OCI-M1 (cell line): ENCODE measurements at places on chromosomes 12 and 14.

GRCh38 chr14:80316441-80316840 is 105.1 kb upstream of the DIO2 start:
- no peak for DNase-seq

GRCh38 chr14:103696070-103696402 is 19.2 kb downstream of the XRCC3 start:
- no peak for DNase-seq

- DNase-seq, result no peak
Measured at GRCh38 chr14:51825926-51826325, 34.5 kb upstream of the GNG2 start.

GRCh38 chr14:90383731-90384542 is 12.9 kb upstream of the CALM1 start:
- peak; percentile 81 for DNase-seq

DNA sequence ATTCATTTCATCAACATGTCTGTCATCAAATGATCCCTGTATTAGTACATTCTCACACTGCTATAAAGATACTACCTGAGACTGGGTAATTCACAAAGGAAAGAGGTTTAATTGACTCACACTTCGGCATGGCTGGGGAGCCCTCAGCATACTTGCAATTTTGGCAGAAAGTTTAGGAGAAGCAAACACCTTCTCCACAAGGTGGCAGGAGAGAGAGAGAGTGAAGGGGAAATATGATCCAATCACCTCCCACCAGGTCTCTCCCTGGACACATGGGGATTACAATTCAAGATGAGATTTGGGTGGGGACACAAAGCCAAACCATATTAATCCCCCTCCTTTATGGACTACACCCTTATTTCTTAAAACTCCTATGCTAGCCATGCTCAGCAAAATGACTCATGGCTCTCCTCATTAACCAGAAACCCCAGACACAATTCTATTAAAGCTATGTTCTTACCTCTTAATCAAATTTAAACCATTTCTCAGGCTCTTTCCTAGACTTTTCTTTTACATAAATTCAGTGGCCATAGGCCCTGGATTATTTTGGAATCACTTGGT is 932.3 kb downstream of the FLRT2 start:
- peak; percentile 54 for DNase-seq

DNA sequence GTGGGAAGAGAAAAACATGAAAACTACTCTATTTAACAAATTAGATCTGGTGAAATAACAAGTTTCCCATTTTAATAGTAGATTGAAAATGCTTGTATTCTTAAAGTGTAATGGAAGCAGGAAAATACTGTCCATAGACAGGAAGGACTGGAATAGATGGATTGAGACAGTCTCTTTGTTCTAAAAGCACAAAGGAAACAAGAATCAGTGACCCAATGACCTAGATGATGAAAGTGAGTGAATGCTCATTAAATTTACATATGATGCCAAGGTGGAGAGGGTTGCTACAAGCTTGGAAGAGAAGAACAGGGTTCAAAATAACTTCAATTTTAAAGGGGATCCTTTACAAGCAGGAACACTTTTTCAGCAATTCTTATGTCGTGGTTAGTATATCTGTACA is 233.1 kb downstream of the TRHDE start:
- no peak for DNase-seq

DNA sequence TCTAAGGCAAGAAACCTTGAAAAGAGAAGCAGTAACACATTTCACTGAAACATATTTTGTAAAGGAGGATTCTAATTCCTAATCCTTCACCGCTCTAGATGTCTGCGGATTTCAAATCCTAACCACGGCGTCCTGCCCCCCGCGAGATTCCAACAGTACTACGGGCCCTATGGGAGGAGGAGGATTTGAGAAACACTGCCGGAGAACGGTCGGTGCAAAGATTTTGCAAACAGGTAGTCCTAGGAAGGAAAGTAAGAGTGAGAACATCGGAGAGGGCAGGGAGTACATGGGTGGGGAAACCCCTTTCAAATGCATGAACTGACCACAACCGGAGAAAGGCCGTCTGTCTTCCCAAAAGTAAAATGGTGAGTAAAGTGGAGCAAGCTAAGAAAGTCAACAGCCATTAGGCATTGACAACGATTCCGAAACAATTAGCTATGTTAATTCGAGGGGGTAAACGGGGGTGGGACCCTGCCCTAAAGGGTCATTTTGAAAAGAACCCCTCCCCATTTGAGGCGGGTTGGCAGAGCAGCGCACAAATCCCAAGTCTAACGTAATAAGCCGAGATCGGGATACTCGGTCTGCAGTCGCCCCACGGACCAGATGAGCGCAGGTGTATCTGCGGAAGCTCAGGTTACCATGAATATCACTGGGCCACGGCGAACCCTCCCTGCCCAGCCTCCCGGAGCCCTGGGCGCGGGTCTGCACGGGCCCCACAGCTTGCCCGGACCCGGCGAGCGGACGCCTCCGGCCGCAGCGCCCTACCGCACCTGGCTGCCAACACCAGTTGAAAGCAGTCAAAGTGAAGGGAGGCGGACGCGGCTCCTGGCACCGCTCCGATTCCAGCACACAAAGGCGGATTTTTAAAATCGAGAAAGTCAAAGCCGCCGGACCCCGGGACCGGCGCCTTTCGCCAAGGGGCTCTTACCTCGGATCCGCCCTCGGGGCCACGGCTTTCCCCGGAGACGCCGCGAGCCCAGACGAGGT is 662 bp downstream of the EPS8 start:
- peak; percentile 65 for DNase-seq

- no peak for DNase-seq
Measured at GRCh38 chr12:2383325-2384028, 330.7 kb downstream of the CACNA1C start.

GRCh38 chr12:41944216-41944615 is 200.5 kb downstream of the GXYLT1 start:
- DNase-seq, result no peak

DNA sequence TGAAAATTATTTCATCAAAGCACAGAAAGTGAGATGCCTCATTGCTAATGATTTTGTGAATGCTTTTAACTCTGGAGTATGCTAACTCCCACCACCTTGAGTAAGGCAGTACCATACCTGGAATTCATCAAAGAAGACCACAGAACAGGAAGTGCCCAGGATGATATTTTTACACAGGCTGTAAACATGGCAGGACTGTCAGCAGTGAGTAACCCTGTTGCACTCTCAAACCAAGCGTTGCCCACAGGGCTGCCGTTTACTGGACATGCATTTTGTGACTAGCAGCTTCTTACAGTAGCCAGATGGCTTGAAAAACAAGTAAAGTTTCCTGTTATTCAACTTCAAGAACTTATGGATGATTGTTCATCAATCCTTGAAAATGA is 42.4 kb downstream of the RALGAPA1 start:
- DNase-seq, result no peak

DNA sequence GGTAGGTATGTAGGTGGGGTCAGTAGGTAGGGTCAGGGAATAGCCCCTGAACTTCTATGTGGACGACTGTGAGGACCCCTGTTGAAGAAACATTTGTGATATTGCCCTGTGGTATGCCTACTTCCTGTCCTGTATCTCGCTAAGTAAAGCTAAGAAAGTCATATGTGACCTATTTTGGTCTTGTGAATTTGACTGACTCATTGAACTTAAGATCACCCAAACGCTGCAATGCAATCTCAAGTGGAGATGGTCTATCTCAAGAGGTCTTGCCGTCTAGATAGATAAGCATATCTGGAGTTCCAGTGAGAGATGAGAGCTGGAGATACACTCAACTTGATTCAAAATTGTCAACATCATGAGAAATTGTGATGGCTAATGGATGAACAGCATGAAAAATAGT is 73.8 kb downstream of the TRAFD1 start:
- DNase-seq, result no peak

GRCh38 chr12:21337959-21338744 is 3.4 kb upstream of the SLCO1A2 start:
- DNase-seq, result no peak

GRCh38 chr12:113065126-113066007 is 8.8 kb downstream of the DTX1 start:
- DNase-seq, result peak; percentile 5

GRCh38 chr14:57987596-57988300 is 121.9 kb upstream of the SLC35F4 start:
- DNase-seq, result no peak

DNA sequence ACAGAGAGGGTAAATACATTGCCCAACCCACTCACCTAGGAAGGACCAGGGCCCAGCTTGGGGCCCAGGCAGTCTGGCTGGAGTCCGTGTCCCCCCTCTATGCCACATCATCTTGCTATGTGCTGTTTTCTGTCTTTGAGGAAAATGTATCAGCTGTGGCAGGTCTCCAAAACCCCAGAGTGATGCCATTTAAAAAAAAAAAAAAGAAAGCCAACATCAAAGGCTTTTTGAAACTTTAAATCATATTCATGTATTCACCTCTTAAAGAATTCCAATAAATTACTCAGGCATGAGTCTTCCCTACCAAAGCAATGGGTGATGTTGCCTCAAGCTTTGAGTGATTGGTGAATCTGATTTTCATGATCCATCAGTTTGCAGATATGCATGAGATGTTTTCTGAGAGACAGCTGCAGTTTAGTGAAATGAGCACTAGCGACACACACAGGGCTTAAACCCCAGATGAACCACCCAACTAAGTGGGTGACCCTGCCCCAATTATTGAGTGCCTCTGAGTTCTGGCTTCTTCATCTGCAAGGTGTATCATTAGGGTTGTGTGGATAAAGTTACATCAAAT is 6.1 kb downstream of the KRT81 start:
- DNase-seq, result no peak

DNA sequence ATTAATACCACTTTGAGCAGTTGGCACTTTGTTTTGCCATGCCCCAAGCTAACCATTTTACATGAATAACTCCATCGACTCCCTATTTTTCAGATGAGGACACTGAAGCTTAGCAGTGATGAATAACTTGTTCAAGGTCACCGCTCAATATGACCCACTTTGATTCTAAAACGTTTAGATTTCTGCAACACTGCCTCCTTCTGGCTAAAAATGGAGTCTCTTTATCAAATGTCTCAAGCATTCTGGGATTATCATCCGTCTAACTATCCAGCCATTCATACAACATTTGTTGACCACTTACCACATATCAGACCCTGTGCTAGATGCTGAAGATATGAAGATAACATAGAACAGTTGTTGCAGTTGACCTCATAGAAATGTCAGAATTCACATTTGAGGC is 298.0 kb downstream of the PPFIA2 start:
- DNase-seq, result peak; percentile 11

DNA sequence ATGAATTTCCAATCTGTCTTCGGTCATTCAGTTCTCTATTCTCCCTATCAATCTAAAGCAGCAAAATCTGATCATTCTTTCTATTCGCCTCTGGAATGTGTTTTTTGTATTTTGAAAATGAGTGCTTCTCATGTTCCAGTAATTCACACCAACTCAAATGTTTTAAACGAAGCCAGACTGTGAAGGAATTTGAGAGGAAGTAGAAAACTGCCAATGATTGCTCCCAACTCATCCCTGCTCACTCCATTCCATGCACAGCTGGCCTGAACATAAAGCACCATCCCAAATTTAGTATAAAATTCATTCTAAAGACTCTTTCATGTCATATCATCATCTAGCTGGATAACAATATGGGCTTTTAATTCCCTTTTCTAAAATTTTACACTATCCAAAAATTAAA is 123.8 kb downstream of the DUSP6 start:
- no peak for DNase-seq

GRCh38 chr12:87096082-87096585 is 839.9 kb upstream of the MGAT4C start:
- DNase-seq, result no peak

DNA sequence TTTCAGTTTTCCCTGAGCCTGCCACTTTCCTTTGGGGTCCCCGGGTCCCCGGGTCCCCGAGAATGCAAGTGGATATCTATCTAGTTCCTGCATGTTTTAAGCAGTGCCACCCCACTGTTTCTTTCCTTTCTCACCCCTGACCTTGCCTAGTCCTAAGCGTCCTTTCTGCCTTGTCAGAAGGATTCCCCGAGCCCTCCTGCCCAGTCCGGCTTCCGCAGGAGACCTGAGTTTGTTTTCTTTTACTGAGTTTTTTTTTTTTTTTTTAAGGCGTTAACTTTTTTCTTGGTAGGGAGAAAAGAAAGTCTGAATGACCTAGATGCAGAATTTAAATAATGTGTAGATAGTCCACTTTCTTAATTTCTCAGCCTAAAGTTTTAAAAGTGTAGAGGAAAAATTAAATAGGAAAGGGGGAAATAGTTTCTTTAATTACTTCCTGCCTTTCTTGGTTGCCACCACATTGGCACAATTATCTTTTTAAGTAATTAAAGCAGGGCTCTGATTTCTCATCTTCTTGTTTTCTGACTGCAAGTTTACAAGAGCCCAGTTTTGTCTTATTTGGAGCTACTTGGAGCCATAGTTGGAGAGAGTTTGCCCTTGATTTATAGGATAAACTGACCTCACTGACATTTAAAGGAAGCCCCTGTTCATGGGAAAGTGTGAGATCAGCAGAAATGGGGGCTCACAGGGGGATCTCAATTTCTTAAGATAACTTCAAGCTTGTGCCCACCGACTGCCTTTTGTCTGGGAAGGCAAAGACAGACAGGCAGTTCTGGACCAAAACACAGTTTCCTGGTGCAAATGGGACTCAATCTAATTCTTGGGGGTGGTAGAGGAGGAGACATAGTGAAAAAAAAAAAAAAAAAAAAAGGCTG is 2.9 kb downstream of the PAX9 start:
- no peak for DNase-seq

GRCh38 chr12:49696723-49697122 is 10.5 kb downstream of the FMNL3 start:
- no peak for DNase-seq

- no peak for DNase-seq
Measured at GRCh38 chr12:65922077-65922476, 97.8 kb downstream of the HMGA2 start.

GRCh38 chr12:2070440-2071045 is 17.8 kb downstream of the CACNA1C start:
- no peak for DNase-seq

- DNase-seq, result no peak
Measured at GRCh38 chr12:92055877-92056276, 89.8 kb downstream of the BTG1 start.

DNA sequence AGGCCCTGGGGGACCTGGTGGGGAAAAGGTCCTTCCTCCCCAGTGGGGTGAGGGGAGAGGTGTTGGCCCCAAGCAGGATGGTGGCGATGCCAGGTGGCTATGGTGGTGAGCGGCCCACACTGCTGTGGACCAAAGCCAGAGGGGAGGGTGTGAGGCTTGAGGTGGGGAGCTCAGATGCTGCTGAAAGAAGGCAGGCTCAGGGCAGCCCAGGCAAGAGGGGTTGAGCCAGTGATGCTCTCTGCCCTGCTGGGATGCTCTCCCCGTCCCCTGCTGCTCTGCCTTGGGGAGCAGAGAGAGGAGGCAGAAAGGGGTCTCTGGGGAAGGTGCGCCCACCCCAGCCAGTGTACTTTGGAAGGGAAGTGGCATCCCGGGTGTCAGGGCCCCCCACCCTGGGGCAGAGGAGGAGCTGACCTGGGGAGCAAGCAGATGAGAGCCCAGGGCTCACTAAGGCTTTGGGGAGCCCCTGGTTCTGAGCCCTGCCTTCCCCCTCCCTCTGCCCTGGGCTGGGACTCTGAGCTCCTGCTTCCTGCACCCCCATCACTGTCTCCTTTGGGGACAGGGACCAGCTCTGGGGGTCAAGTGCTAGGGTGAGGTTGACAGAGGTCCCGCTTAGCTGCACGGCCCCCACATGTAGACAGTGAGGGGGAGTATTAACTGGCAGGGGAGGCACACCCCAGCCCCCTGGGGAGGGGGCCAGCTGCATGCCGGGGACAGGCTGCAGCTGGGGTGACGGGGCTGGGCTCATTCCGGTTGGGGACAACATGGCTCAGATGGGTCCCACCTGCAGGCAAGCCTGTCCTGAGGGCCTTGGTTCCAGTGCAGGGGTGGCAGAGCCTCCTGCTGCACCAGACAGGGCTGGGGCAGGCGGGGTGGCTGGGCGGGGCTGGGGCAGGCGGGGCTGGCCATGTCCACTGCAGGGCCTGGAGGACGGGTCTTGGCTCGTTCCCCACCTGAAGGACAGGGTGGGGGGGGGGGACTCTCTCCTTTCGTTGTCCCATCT is 124.4 kb downstream of the KIF26A start:
- no peak for DNase-seq
